HTR-8/SVneo (cell line): ENCODE measurements at places on chromosomes 12 and 14.

DNA sequence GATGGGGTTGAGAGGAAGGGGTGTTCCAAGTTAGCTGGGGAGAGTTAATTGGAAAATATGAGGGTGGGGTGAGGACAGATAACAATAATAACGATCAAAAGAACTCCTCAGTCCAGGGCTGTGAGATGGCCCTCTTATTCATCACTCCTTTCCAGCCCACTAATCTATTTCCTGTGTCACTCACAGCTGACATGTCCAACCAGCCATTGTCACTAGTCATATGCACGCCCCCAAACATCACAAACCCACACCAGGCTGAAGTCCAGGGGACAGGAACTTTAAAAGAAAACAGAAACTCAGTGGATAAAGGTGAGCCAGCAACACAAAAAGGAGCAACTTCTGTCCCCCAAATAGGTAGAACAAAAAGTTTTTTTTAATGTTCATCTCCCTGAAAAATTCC is 911 bp downstream of the CALCOCO1 start:
- no peak for DNase-seq

DNA sequence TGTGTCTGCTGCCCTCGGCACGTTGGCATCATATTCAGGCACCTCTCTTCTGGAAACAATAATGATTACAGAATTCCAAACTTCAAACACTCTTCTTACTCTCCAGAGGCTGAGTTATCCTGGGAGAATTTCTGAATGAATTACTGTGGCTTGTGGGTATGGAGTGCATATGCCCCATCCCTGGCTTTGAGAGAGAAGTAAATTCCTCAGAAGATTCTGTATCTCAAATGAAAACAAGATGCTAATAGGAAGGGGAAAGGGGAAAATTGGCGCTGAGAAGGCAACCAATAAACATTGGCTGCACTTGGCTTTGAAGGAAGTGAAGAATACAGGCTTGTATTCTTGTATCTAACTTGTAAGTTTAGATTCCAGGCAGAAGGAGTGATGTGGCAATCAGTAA is 132.0 kb upstream of the NOVA1 start:
- DNase-seq, result no peak

DNA sequence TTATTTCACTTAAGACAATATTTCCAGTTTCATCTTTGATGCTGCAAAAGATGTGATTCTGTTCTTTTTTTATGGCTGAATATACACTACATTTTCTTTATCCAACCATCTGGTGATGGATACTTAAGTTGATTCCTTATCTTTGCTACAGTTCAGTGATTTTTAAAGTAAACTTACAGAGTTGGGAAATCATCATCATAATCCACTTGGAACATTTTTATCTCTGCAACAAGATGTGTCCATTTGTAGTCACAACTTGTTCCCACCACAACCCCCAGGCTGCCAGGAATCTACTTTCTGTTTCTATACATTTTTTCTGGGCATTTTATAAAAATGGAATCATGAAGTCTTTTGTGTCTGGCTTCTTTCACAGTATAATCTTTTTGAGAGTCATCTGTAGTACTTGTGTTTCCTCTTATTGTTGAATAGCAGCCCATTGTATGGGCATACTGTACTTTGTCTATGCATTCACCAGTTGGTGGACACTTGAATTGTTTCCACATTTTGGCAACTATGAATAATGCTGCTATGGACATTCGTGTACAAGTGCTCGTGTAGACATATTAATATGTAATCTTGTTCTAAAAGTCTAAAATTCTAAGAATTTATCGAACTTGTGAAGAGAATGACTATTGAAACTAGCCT is 212.5 kb upstream of the DDHD1 start:
- no peak for DNase-seq

DNA sequence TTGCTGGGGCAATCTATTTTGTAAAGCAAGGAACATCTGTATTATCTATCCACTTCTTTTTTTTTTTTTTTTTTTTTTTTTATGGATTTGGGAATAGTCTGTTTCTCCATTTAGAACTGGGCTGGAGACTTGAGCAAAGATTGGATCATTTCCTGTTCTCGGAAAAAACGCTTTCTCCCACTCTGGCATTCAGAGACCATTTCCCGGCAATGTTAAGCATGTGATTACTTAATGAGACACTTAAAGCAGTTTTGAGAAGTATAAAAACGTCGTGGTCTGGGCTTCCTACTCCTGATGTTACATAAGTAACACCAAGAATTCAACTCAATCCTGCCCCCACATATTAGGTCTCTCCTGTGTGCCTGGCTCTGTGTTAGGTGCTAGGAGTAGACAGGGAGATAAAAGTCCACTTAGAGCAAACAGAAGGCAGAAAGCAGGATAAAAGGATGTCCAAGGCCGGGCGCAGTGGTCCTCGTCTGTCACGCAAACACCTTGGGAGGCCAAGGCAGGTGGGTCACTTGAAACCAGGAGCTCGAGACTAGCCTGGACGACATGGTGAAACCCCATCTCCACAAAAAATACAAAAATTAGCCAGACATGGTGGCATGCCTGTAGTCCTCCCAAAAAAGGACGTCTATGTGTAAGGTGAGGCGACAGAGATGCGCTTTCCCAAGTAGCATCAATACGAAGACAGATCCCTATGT is 152.1 kb upstream of the GSC start:
- no peak for DNase-seq

DNA sequence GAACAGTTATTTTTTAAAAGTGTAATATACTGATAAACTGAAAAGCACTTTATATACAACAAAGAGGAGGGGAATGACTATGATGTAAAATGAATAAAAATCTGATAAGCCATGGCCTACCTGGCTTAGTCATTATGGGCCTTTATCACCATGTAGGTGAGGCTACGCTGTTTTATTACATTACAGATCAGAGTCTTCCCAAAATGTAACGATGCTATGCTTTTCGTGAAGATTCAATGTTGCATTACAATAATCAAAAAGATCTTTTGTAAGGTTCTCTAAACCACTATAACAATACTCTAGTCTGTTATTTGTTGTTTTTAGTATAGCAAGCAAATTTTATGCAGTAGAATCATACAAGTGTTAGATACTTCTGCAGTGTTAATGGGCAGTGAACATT is 34.2 kb downstream of the ARID4A start:
- no peak for DNase-seq

- no peak for DNase-seq
Measured at GRCh38 chr14:92451755-92452154, 61.8 kb upstream of the RIN3 start.

GRCh38 chr14:91835920-91836843 is 31.2 kb downstream of the TC2N start:
- no peak for DNase-seq

- DNase-seq, result no peak
Measured at GRCh38 chr12:122026706-122027333, 5.1 kb downstream of the BCL7A start.
